Stimulated activated CD8-positive, alpha-beta memory T cell treated with anti-CD3 and anti-CD28 coated beads, Interleukin-4, amount 100 ng/mL, for 1 hour (primary cell): ENCODE measurements at places on chromosomes 7 and 10.
A peak's percentile ranks its signal among the peaks of the same experiment; 100 is the strongest.

DNA sequence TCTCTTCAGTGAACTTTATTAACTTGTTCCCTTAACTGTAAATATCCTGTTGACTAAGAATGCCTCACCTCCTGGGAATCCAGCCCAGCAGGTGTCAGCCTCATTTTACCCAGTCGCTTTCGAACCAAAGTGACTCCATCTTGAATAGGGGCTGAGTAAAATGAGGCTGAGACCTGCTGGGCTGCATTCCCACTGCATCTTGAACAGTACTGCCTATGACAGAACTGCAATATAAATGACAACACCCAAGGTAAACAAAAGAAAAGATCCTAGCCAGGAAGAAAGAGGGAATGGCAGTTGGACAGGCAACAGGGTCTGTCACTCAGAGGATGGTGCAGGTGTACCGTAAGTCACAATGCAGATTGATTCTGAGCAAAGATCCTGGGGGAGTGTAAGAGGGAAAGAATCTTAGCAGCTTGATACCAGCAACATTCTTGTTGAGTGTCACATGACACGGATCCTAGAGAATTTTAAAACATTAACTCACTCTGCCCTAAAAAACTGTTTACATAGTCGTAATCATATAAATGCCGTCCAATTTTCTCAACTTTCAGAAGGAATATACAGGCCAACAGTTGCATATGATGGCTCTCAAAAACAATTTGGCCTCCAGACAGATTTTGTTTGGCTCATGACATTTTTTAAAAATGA lies 4.4 kb upstream of the FAM107B start:
- DNase-seq = no peak

DNA sequence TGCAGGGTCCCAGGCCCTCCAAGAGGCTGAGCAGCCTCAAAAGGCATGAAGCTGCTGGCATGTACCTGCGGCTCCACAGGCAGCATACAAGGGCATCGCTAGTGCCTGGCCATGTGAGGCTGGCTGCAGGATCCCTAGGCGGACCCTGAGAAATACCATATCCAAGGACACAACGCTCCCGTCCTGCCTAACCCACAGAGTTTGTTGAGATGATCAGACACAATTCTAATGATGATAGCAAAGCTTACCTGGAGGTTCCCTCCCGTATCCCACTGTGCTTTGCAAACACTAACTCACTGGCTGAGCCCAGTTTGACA lies 17.3 kb downstream of the CLRN3 start:
- no peak for DNase-seq

GRCh38 chr7:123270570-123270969 lies 70.8 kb upstream of the SLC13A1 start:
- DNase-seq = no peak

DNA sequence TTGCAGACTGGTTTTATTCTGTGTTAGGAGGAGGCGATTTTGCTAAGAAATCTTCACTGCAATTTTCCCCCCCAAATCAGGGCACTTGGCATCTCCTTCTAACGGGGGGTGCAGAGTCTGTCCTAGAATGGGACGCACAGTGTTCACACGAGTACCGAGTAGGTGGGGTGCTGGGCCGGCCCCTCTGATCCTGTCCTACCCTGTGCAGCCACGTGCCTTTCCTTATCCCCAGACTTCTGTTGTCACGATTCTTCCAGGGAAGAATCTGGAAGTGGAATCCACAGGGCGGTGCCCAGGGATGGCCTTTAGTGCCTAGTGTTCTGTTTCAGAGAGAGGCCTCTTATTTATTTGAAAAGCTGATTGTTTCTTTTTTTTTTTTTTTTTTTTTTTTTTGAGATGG lies 16.4 kb downstream of the CUX1 start:
- DNase-seq = no peak

- peak; percentile 98 for DNase-seq
These were observed at the start of gene C10orf143 for GRCh38 chr10:130110246-130111112. TSS of gene C10orf143 (minus strand) at chr10:130110830. CDS start at chr10:130110772, 58 bp downstream.
